Gastroesophageal sphincter (tissue), 4 donors: ENCODE measurements at places on chromosomes 1 and 21. TPM values are rescaled to one million over a fixed set of nuclear protein-coding genes. Genes with fewer than 3 reads are reported as not detected.

The MAP3K21 gene
- total RNA-seq, result 0.67 TPM

The AGT gene
- 5.4 TPM for total RNA-seq

The SLC1A7 gene
- 0.62 TPM for total RNA-seq

The NPPB gene
- total RNA-seq, result not detected

The GJA8 gene
- not detected for total RNA-seq

The LCE4A gene
- total RNA-seq, result not detected

The HES4 gene
- 77.6 TPM for total RNA-seq

The HPCAL4 gene
- not detected for total RNA-seq

DNA sequence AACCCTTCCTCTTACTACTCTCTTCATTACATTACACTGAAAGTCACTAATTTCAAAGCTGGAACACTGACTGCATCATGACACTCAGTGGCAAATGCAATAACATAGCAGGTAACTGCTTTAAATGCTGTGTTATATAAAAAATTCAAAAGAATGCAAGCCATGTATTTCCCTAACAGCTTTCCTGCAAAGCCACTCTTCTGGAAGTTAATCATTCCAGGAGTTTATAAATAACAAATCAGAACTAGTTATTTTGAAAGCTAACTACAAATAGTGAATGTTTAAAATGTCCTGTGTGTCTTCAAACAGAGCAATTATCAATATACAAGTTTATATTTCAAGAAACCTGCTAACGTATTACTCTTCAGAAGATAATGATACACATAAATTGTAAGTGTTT lies 34.5 kb downstream of the DBT start:
- ATAC-seq, result no peak

DNA sequence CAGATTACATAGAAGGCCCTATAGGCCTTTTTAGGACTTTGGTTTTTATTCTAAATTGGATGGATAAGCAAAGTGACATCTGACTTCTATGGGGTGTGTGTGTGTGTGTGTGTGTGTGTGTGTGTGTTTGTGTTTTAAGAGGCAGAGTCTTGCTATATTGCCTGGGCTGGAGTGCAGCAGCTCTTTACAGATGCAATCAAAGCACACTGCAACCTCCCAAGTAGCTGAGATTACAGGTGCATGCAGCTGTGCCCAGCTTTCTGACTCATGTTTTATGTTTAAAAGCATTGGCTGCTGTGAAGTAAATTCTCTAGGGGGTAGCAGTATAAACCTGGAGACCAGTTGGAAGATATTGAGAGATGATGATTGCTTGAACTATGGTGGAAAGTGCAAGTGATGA lies 12.4 kb upstream of the EVI5 start:
- ATAC-seq, result no peak

DNA sequence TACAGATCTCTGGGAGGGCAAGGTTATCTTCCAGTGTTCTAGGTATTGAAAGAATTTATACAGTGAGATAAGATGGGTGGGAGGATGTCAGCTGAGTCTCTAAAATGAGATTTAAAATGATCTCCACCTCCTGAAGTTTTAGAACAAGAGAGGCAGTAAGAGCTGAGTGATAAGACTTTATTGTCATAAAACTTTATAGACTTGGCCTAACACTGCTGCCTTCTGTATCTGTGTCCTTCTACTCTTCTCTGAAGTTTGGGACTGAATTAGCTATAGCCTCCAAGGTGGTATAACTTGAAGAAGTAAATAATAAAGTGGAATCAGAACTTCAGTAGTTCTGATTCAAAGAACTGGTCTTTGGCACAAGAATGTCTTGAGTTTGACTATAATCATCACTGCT lies 48.3 kb downstream of the SUCO start:
- no peak for ATAC-seq

GRCh38 chr1:237111807-237112206 lies 69.8 kb downstream of the RYR2 start:
- ATAC-seq, result no peak

DNA sequence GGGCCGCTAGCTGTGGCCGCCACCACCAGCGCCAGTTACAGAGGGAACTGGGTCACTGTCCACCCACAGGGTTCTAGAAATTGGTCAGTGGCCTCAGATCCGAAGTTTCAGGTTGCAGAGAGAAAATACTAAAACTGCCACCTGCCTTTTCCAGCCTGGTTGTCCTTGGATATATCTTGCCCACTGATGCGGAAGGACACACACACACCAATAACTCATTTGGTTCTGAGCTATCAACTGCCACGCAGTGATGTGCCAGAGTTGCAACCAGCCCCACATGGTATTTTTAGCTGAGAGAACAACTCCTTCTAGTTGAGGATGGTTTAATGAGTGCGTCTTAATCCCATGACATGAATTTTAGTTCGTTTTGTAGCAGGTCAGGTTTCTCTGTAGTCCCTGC lies 68.1 kb downstream of the SH3BGR start:
- ATAC-seq, result no peak

DNA sequence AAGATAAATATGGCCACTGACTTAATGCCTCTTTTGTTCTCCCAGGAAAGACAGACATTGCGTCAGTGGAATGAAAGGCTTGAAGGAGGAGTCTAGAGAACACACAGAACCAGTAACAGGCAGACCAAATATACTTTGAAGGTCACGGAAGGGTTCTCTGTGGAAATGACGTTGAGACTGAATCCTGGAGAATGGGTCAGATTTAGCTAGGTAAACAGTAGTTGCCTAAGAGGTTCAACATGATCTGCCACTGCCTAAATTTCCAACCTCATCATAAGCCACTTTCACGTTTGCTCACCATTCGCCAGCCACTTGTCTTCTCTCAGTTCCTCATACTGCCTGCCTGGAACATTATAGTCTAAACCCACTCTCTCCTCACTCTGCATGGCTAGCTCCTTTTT lies 20.5 kb downstream of the PLA2G4A start:
- no peak for ATAC-seq

- no peak for ATAC-seq
These were observed 3.5 kb upstream of the BCAN start for GRCh38 chr1:156638189-156638985.
